ENCODE measurements at places on chromosomes 7 and 10.
A peak's percentile ranks its signal among the peaks of the same experiment; 100 is the strongest.

- no peak for DNase-seq
Measured at GRCh38 chr10:45660876-45661411, 11.6 kb downstream of the ZFAND4 start.

DNA sequence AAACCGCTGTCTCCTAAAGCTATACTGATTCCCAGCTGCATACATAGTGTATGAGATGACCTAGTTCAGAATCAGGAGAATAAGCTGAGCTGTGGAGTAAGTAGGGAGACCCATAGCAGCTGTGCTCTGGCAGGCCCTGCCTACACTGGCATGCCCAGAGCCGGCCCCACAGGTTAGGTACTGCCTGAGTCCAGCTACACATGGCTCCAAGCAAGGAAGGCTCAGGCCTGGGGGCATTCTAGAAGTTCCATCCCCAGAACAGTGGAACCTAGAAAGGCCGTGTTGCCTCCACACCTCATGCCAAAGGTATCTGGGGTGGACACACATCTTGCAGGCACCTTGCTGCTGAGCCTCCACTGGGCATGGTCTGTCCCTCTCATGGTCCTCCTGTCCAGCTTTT, 195.7 kb upstream of the CDCA7L start:
- DNase-seq, result no peak

DNA sequence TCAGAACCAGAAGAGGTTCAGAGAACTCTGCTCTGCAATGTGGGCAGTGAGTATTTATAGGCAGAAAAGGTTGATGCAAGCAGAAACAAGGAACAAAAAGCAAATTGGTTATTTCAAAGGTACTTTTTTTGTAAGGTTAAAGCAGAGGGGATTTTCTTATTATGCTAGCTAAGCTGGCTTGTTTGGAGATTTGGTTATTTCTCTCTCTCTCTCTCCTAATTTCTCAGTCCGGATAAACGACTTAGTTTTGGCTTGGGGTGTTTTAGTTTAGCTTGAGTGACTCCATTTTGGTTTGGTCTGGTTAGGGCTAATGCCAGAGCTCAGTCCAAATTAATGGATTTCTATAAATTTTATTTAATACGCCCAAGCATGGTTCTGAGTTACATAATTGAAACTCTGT, 566.8 kb downstream of the SH2D4B start:
- no peak for DNase-seq

GRCh38 chr7:105820363-105821066, 55.9 kb downstream of the ATXN7L1 start:
- no peak for DNase-seq

- DNase-seq, result no peak
Measured at GRCh38 chr7:126668367-126668752, 584.4 kb downstream of the GRM8 start.

GRCh38 chr7:147183276-147183675, 1066.7 kb downstream of the CNTNAP2 start:
- DNase-seq, result no peak

DNA sequence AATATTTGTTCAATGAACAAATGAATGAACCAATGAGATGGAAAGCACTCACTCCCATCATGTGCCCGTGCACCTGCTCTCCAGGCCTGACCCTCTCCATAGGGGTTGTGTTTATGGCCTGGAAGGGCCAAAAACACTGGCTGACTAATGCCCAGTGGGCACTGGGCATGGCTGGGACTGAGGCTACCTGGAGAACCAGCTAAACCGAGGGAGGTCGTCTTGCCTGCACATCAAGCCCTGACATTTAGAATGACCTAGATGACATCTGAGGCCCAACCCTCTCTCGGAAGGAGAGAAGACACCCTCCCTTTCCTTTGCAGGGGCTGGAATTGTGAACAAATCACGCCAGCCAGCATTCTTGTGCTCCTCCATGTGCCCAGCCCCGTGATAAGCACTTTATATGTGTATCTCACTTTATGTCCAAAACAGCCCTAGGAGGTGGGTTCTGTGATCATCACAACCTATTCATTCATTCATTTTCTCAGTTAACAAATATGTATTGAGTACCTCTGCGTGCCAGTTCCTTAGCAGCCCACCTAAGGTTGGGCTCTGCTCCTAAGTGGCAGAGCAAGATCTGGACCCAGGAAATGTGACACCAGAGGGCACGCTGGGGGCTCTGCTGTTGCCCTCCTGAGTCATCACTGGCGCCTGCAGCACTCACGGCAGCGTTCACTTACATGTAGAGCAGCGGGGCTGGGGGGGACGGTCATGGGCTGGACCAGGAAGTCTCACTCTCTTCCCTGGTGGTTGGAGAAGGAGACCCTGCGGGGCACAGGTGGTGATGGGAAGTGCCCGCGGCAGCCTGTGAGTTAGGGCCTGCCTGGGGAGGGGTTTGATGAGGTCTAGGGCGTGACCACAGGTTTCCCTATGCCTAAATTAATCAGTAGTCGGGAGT, 52.0 kb downstream of the TSPAN15 start:
- DNase-seq, result no peak

DNA sequence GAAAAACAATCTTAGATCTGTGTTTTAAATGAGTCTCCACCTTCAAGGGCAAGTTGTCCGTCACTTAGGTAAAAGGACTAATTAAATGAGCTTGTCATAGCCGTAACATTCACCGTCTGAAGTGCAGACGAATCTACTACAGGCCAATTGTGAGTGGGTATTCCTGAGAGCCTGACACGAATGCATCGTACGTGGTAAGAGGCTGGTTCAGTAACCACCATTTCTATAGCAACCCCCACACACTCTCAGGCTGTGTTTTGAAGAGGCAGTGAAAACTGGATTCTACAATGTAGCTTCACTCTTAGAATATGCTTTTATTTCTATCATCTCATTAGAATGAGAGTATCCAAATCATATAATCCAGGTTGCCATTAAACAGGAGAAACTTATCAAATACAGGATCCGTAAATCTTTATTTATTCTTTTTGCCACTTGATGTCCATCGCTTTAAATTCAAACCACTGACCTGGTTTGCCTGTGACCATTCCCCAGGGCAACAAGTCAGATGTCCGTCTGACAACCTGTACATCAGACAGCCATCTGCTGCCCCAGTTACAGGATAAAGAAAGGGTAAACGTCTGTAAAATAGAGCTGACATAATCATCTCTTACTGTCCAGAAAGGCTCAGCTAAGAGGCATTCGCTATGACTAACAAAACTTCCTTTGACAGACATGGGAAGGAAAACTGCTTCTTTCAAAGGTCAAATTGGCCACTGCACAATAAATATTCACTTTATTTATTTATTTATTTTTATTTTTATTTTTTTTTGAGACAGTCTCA, 70.3 kb upstream of the NMT2 start:
- DNase-seq, result no peak

- DNase-seq, result no peak
Measured at GRCh38 chr7:55278321-55278720, 86.8 kb upstream of the LANCL2 start.

GRCh38 chr10:132618158-132618919, 80.8 kb downstream of the INPP5A start:
- DNase-seq, result no peak

DNA sequence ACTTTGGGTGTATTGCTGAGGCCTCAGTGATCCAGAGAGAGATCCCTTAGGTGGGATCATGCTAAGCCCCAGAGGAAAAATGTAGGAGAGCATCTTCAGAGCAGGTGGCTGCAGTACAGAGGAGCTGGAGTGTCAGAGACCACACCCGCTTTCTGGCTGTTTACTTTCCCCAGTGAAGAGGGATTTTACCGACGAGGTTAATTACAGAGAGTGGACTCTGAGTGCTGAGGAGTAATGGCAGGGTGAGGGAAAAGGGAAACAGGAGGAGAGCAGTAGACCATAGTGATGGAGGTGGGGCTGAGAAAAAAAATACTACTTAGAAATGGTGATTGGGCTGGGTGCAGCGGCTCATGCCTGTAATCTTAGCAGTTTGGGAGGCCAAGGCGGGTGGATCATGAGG, 43.3 kb upstream of the HBP1 start:
- DNase-seq, result no peak

- no peak for DNase-seq
Measured at GRCh38 chr10:88291289-88292184, 291.6 kb downstream of the RNLS start.

DNA sequence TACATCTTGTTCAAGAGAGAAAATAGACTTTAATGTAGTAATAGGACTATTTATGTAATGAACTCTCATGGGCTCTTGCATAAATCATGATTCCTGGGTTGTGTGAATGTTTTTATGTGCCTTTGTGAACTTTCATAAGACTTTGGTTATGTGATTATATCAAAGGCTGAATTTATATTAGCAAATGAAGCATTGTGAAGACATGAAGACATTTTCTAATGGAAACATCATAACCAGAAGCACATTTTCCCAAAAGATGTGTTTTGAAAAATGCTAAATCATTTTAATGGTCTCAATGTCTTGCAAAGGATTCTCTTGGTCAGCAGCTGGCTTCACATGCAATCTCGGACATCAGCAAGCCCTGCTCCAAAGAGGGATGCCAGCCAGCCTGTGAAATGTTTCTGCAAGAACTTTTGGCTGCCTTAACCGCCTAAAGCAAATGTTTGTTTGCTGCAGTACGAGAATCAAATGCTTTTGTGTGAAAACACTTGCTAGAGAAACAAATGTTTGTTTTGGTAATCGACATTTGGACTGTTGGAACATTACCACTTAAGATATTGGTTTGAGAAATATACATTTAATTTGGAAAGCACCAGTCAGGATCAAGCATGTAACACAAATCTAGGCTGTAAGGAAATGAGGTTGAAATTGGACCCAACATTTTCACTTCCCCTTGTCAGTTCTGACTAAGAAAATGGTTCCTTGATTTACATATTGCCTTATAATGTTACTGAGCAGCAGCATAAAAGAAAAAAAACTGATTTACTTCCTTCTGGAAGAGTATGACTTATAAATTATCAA, 102.1 kb downstream of the RTKN2 start:
- no peak for DNase-seq

GRCh38 chr10:110457851-110458250, 39.9 kb upstream of the DUSP5 start:
- DNase-seq, result no peak

GRCh38 chr7:74272305-74273038, 16.7 kb upstream of the CLIP2 start:
- peak; percentile 98 for DNase-seq

- DNase-seq, result peak; percentile 13
Measured at GRCh38 chr10:22319980-22320558, 830 bp upstream of the BMI1 start.

DNA sequence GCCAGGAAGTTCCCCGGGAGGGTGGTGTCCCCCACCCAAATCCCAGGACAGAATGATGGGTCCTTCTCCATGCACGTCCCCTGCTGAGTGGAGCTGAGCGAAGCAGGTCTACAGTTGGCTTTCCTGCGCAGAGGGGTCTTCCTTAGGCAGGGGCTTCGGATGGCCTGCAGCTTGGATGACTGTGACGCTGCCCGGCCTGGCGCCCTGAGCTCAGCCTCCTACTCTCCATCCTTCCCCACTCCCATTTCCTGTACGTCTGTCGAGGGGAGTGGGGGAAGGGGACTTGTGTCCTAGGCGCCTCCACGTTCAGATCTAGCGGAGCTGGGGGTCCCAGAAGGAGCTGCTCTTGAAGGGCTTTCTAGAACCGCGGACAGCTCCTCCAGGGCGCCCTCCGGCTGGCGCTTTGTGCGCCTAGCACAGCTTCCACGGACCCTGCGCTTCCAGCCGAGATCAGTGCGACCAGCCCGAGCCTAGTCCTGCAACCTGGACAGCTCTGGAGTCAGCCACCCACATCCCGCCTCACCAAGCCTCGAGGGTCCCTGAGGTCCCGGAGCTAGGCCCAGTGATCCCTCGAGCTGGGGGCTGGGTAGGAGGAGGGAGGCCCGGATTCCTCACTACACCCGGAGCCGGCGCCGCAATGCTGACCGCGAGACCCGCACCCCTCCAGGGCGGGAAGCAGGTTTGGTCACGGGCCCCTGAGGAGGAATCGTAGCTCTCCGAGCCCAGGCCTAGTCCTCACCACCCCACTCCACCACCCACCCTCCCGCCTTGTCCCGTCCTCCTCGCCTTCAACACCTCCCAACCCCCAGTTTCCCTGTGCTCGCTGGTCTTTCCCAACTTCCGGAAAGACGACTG, 1.9 kb downstream of the GRID1 start:
- DNase-seq, result no peak

GRCh38 chr7:21192657-21193056, 235.2 kb upstream of the SP4 start:
- DNase-seq, result no peak

DNA sequence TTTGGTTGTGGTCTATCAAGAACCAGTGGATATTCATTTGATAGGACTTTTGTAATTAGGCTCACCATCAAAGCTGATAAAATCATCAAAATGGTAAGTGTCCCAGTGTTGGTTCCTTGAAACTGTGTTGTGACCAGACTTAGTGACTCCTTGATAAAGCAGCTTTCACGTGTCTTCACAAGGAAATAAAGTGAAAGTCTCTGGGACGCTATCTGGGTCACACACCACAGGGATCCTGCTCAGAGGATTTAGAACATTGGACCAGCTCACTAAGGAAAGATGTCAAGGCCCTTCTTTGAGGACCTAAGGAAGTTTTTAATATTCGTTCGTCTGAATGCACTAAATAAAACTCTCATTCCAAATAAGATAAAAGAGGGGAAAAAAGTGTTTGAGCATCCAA, 193.1 kb downstream of the RNLS start:
- no peak for DNase-seq

All from SW480 (cell line).